ENCODE measurements at places on chromosomes 12 and 14.

- no peaks in the 10 kb centered on the region for H3K36me3 ChIP-seq
- H3K27ac ChIP-seq = no peak overlapping the region
- DNase-seq = no peak
- H3K27me3 ChIP-seq = no peaks in the 10 kb centered on the region
Observed at GRCh38 chr14:38930022-38930421, 173.0 kb downstream of the SEC23A start.

- no peak overlapping the region for H3K4me3 ChIP-seq
- H3K27ac ChIP-seq = no peak overlapping the region
- no peaks in the 10 kb centered on the region for H3K27me3 ChIP-seq
Observed at GRCh38 chr12:48936379-48936979, 11.2 kb upstream of the FKBP11 start.

DNA sequence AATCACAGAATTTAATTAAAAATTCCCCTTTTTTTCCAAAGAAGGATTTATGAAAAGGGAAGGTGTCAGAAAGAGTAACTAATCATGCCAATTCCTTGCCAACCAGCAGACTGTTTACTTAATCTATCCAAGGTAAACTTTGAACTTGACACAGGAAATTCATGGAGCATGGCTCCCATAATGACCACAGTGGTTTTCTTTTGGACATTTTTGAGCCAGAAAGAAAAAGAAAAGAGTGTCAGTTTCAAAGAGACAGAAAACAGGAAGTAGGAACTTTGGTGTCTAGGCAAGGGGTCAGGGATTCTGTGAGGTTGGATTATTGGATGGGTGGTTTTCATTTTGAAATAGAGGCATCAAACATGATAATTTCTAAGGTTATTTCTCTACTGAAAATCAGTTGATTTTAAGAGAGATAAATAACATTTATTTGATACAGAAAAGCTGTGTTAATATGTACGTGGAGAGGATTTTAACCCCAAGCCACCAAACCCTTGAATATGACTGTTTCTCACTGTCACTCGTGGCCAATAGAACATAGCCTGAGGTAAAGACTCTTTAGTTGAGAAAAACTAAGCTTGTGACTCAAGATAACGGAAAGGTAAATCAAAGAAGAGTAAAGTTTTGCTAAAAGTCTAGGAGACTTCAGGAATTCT, 196.1 kb downstream of the TTC6 start:
- H3K36me3 ChIP-seq = no peaks in the 10 kb centered on the region
- H3K27me3 ChIP-seq = no peaks in the 10 kb centered on the region
- no peak overlapping the region for H3K4me3 ChIP-seq
- DNase-seq = no peak
- H3K4me1 ChIP-seq = no peaks in the 10 kb centered on the region
- no peak overlapping the region for H3K27ac ChIP-seq

DNA sequence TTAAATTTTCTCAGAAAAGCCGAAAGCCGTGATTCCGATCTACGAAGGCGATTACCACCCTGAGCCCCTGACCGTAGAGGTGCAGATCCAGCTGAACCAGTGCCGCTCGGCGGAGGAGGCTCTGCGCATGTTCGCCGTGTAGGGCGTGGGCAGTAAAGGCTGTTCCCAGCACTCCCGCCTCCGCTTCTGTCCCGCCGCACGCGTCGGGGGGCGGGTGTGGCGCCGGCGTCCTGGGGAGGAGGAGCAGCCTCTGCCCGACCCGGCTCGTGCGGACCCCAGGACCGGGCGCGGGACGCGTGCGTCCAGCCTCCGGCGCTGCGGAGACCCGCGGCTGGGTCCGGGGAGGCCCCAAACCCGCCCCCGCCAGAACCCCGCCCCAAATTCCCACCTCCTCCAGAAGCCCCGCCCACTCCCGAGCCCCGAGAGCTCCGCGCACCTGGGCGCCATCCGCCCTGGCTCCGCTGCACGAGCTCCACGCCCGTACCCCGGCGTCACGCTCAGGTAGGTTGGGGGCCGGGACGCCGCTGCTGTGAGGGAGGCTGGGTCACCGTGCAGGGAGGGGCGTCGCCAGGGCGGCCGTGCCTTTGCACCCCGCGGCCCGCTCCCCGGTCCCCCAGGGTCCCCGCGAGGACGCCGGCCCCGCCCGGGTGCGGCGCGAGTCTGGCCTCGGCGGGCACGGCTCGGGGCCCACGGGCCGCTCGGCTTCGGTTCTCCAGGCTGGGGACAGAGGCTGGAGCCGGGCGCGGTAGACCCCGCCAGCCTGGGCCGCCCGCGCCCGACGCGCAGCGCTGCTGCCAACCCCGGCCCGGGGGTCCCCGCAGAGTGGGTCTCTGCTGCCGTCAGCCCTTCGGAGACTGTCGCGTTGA, at the start of gene B3GNT4:
Gene B3GNT4 (plus strand): TSS at position 409 of the 866 bp plus-strand sequence. CDS start 910 bp downstream, outside the sequence.
- no peak within 1 kb of the TSS for H3K27ac ChIP-seq
- H3K36me3 ChIP-seq = peaks cover 10% of the 10 kb centered on the region
- no peak for DNase-seq
- H3K4me3 ChIP-seq = peak within 1 kb of the TSS; percentile 65

GRCh38 chr12:105454688-105455087, 124.2 kb downstream of the C12orf75 start:
- no peaks in the 10 kb centered on the region for H3K4me1 ChIP-seq
- no peak for DNase-seq
- no peaks in the 10 kb centered on the region for H3K36me3 ChIP-seq
- no peaks in the 10 kb centered on the region for H3K27me3 ChIP-seq

- no peak for DNase-seq
- no peaks in the 10 kb centered on the region for H3K27me3 ChIP-seq
- H3K4me3 ChIP-seq = no peak overlapping the region
- no peaks in the 10 kb centered on the region for H3K36me3 ChIP-seq
Observed at GRCh38 chr14:57845802-57846531, 19.9 kb downstream of the SLC35F4 start.

DNA sequence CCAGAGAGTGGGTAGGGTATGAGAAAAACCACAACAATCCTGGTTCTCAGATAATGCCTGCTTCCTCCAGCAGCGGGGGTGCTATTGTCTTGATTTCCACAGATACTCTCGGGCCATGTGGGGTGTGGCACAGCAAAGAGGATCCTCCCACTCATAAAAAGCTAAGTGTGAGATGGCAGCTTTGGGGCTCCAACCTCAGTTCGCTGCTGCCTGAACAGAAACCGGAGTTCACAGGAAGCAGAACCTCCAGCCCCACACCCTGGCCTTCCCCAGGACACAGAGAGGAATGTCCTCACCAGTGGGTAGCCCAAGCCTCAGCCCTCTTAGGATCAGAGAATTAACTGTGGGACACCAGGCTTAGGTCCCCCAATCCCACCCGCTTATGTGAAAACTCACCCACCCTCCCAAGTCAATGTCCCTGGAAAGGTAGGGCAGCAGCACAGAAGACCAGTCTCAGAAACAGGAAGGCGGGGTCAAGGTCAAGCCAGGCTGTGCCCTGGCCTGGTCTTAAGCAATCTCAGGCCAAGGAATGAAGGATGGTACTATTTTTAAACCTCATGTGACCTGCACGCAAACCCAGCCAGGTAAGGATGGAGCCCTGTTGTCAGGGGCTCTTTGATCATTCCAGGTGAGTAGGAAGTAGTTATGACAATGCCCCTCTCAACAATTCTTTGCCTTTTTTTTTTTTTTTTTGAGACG, 9.0 kb downstream of the KCTD10 start:
- peaks cover 9% of the 10 kb centered on the region for H3K36me3 ChIP-seq
- no peaks in the 10 kb centered on the region for H3K27me3 ChIP-seq
- no peak overlapping the region for H3K4me3 ChIP-seq
- no peak for DNase-seq

DNA sequence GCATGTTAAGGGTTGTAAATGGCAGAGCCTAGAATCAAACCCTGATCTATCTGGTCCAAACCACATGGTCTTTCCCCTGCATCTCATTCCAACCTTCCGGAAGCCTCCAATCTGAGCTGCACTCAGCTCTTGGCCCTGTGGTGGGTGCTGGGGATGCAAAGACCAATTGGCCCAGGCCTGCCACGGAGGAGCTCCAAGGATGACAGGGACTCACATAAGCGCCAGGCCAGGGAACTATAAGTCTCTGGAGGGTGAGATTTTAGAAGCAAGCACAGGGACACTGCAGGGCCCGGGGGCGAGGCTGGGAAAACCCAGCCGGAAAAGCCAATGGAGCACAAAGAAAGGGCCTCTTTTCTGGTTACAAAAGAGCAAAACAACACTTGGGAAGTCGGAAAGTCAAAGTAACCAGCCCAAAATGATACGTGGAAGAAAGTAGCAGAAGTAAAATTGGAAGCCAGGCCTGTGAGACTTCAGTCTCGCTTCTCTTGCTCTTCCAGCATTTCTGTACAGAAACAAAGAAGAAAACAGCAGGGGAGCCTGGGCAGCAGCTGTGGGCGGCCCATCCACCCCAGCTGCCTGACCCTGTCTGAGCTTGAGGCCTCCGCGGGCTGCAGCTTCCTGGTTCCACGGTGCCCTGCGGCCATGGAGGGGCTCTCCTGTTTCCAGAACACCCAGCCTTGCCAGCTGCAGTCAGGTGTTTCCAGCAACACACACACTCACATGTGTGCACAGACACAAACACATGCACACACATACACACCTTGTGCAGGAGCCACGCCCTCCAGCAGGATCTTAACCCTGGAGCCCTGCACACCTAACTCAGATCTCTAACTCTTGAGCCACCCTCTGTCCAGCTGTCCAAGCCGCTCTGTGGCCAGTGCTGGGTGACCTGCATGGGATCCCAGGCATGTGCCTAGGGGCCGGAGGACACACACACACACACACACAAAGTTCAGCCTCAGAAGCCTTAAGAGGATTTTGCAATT, 178.2 kb downstream of the BCL11B start:
- no peak for DNase-seq
- no peak overlapping the region for H3K4me3 ChIP-seq
- H3K36me3 ChIP-seq = no peaks in the 10 kb centered on the region
- H3K27ac ChIP-seq = no peak overlapping the region
- H3K4me1 ChIP-seq = no peaks in the 10 kb centered on the region

GRCh38 chr12:122982477-122982815, 2.0 kb downstream of the ARL6IP4 start:
- no peaks in the 10 kb centered on the region for H3K27me3 ChIP-seq
- H3K4me1 ChIP-seq = peaks cover 2% of the 10 kb centered on the region
- no peak overlapping the region for H3K4me3 ChIP-seq

All from iPS DF 6.9 (cell line).